ENCODE measurements at places on chromosomes 6 and 20. TPM values are rescaled to one million over a fixed set of nuclear protein-coding genes. Genes with fewer than 3 reads are reported as not detected.

B3GAT2 gene
- not detected for total RNA-seq

IL20RA gene
- total RNA-seq = not detected

POPDC3 gene
- total RNA-seq = not detected

CFAP206 gene
- total RNA-seq = not detected

DEFB124 gene
- total RNA-seq = not detected
